NCI-H1436 treated with DMSO at 0.1 percent for 48 hours (cell line): ENCODE measurements at places on chromosomes 1 and 21.

DNA sequence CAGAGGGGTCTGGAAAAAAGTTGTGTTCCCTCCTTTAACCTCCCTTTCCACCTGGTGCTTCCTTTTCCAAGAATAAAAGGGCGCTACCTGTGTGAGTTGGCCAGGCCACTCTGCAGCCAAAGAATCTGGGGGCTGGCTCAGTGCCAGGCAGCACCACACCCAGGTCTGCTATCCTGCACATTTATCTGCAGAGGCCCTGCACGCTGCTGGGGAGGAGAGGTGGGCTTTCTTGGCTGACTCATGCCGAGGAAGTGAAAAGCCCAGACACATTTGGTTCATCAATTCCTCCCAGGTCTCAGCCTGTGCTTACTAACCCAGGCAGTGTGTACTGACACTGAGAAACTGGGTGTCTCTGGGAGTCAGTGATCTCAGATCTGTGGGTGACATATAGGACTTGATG is 79.8 kb upstream of the F3 start:
- DNase-seq = no peak

DNA sequence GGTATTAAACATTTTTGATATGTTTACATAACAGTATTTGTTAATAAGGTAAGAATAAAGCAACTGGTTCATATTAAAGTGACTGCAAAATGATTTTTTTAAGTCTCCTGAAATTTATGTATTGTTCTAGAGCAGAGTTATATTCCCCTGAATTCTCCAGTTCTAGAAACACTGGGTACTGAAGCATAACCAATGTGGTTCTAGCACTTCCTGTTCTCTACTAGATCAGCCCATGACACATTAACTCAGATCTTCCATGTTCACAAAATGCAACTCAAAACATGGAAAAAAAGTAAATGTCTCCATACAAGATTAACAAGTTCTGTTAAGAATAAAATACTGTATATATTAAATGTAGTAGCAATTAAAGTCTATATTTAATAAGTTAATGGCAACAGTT is 3.9 kb downstream of the NEGR1 start:
- DNase-seq = no peak

- no peak for DNase-seq
Observed at GRCh38 chr1:103254691-103255090, 146.4 kb upstream of the COL11A1 start.

DNA sequence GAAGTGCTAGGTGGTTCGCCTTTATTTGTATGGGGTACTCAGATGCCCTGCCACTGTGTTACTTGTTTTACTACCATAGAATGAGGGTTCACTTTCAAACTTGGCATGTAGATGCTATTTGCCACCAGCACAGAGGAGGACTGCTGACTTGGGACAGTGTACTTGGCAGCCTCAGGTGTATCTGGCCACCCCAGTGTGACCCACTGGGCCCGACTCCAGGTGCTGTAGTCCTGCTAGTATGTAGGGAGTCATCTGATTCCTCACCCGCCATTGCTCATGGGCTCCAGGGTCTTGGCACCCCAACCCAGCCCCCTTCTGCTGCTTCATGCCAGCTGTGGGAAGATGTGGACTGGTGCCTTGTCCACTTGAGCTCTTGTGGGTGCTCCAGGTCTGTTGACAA is 40.0 kb downstream of the ZNF678 start:
- no peak for DNase-seq

DNA sequence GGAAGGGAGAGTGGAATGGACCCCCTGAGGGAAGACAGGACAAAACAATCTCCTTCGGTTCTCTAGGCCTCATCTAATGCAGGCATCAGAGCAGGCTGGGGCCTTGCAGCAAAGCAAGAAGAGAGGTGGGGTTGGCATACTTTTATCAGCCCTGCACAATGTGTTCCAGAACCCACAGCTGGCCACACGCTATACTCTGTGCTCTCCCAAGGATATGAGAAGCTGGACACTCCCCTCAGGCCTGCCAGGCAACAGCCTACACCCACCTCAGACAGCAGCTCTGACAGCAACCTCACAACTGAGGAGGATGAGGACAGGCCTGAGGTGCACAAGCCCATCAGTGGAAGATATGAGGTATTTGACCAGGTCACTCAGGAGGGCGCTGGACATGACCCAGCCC is 27.3 kb downstream of the LY9 start:
- DNase-seq = no peak

GRCh38 chr1:85952460-85952859 is 204.1 kb downstream of the COL24A1 start:
- DNase-seq = no peak

GRCh38 chr1:26353210-26353859 is 595 bp downstream of the CRYBG2 start:
- no peak for DNase-seq

GRCh38 chr1:89863165-89863830 is 42.5 kb downstream of the LRRC8D start:
- no peak for DNase-seq

- DNase-seq = no peak
Observed at GRCh38 chr1:31010086-31010989, 55.2 kb downstream of the PUM1 start.

GRCh38 chr1:228283043-228283371 is 75.2 kb downstream of the OBSCN start:
- no peak for DNase-seq

DNA sequence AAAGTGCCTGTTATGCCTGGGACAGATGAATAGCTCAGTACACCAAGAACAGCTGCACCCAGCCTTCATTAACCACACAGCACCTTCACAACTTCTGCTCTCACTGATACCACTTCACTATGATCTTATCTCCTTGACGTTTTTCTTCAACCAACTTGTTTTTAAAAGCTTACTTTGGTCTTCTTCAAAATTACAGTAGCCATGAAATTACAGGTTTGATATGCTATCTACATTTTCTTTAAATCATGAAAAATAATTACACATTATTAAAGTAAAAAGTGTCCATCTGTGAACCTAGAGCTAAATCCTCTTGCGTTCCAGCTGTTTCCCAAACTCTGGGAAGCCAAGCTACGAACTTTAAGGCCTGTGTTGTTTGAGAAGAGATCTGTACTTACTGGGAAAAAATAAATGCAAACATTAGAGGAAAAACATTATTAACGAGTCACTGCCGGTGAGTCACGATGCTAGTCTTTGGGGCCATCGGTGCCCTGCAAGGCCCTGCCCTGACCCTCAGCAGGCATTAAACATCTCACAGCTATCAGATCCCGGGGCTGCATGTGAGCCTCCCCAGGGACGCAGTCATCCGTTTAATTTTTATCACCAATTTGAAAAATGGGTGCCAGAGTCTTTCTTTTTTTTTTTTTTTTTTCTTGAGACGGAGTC is 56.3 kb upstream of the GPR153 start:
- DNase-seq = no peak

- DNase-seq = no peak
Observed at GRCh38 chr1:110064576-110065337, 5.7 kb downstream of the ALX3 start.

DNA sequence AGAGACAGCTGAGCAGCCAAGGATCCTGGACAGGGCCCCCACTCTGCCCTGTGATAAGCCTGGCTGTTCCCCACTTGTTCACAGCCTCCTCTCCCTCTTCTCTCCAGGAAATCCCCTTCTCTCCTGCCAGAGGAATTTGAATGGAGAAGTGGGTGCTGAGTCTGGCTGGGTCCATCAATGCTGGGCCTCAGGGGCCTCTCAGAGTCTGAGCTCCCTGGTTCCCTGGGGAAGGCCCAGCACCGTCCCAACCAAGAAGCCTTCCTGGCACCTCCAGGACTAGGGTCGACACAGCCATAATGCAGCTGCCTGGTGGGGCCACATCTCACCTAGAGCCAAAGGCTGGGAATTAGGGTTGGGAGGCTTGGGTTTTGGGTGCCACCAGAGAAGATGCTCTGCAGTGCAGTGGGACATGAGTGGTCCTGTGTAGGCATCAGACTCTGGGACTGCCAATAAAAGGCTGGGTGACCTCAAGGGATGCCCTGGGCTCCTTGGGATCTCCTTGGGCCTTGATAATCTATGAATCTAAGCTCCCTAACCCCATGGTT is 2.5 kb downstream of the MYBPH start:
- DNase-seq = no peak

- no peak for DNase-seq
Observed at GRCh38 chr1:97806996-97807520, 113.8 kb downstream of the DPYD start.

GRCh38 chr21:21864321-21864840 is 866.2 kb downstream of the NCAM2 start:
- DNase-seq = no peak

DNA sequence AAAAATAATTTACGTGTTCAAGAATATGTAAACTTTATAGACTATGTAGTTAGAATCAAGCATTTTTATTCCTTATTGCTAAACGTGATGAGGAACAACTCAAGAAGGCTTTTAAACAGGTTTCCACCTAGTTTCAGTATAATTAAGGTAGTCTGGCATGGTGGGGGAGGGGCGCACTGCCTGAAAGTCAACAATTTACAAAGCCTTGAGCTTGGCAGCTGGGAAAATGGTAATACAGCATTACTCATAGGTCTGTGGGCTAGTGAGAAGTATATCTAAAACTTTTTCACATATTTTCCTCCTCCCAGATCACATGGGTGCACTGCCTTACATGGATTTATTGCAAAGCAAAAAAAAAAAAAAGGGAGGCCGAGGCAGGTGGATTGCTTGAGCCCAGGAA is 75.2 kb downstream of the EVI5 start:
- DNase-seq = no peak
